ENCODE measurements at places on chromosomes 2 and 18. TPM values are rescaled to one million over a fixed set of nuclear protein-coding genes. Genes with fewer than 3 reads are reported as not detected.

CNGA3 gene
- polyA plus RNA-seq = 0.06 TPM

LONRF2 gene
- 3.4 TPM for polyA plus RNA-seq

GRCh38 chr2:122020377-122020776, 264.9 kb downstream of the TSN start:
- DNase-seq = no peak

DNA sequence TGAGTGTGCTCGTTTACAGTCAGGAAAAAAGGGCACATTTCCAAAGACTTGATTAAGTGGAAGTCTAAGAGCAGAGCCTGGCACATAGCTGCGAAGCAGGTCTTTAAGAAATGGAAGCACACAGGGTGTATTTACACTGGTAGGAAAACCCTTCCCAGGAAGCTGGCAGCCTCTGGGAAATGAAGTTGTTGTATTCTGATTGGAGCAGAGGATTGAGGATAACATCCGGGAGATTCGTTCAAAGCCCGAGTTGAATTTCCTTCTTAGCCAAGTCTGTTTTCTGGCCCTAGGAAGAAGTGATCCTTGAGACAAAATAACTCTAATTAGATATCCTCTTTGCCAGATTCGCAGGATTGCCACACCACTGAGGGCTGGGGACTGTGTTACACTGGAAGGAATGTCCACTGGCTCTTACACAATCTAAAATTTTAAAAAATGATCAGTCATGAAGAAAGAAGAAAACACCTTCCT, 75.9 kb downstream of the ITGB1BP1 start:
- peak; percentile 85 for DNase-seq

VRK2 gene
- 23.4 TPM for polyA plus RNA-seq

DNA sequence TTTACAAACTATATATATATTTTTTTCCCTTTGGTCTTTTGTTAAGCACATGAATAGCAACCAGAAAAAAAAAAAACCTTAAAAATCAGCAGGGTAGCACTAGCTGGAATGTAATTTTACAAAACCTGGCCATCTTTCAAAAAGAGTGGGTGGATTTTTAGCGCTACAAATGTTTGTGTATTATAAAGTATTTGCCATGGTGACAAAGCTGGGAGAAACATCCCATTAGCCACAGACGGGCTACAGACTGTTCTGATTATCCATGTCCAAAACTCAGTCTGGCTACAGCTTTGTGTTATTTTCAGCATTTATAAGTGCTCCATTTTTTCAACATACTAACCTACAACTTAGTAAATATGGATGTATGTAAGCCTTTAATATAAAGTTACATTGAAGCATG, 249.5 kb upstream of the TANK start:
- DNase-seq = no peak

DNA sequence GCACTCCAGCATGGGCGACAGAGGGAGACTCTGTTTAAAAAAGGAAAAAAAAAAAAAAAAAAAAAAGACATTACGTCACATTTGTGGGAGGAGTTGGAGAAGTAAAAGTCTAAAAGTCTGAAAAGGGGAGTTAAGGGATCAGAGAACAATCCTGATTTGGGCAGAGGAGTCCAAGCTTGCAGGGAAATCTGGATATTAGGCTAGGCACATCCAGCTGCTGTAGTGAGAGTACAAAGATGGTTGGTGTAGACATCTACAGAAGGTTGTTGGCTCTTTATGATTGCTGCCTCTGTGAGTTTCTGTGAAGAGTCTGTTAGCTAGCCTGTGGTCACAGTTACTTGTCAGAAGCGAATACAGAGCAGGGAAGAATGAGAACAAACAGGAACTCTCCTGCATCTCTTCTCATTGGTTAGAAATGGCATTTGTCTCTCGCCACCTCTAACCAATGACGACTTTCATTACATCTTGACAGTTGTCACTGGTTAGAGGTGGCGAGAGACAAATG, 3.3 kb upstream of the OSBPL6 start:
- DNase-seq = no peak

GRCh38 chr2:158783923-158784322, 11.2 kb upstream of the DAPL1 start:
- DNase-seq = no peak

DNA sequence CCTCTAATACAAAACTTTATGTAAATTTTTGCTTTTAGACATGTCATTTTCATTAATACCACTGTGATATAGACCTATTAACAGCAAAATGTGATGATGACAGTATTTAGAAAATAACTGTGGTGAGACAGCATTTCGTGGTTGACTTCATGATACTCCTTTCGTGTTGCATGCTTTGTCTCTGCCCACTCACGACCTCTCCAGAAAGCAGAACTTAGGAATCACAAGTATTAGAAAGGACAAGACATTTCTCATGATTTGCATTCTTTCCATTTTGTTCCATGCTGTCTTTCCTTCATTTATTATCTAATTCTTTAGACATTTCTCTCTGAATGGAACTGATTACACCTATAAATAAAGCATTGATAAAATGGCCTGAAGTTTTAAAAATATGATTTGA, 85.2 kb upstream of the POU3F3 start:
- no peak for DNase-seq

COL3A1 gene
- polyA plus RNA-seq = 1,070 TPM

COLEC11 gene
- 4.8 TPM for polyA plus RNA-seq

GRCh38 chr18:58413667-58414628, 214.9 kb downstream of the ALPK2 start:
- DNase-seq = no peak

DNA sequence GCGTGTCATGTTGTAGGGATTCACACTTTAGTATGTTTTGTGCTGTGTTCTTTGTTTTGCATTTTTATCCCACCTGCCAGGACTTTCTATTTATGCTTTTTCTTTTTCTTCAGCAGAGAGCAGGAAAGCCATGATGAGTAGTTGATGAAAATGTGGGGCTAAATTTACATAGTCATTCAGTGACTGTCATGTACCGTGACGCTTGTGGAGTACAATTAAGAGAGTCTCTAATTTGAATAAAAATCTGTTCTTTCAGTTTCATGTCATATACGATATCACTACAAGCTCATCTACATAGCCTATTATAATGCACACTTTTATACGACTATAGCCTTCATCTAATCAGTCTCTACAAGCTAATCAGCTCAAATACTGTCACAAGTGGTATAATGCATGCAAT, 112.7 kb upstream of the SPATS2L start:
- no peak for DNase-seq
